Mesothelial cell of epicardium (in vitro differentiated cells): ENCODE measurements at places on chromosomes 6 and 20.

GRCh38 chr6:55974688-55975087, 99.3 kb upstream of the BMP5 start:
- H3K27ac ChIP-seq, result no peak overlapping the region
- no peak for DNase-seq
- H3K4me1 ChIP-seq, result peaks cover 23% of the 10 kb centered on the region
- no peaks in the 10 kb centered on the region for H3K36me3 ChIP-seq
- H3K4me3 ChIP-seq, result no peak overlapping the region
- no peaks in the 10 kb centered on the region for H3K27me3 ChIP-seq

DNA sequence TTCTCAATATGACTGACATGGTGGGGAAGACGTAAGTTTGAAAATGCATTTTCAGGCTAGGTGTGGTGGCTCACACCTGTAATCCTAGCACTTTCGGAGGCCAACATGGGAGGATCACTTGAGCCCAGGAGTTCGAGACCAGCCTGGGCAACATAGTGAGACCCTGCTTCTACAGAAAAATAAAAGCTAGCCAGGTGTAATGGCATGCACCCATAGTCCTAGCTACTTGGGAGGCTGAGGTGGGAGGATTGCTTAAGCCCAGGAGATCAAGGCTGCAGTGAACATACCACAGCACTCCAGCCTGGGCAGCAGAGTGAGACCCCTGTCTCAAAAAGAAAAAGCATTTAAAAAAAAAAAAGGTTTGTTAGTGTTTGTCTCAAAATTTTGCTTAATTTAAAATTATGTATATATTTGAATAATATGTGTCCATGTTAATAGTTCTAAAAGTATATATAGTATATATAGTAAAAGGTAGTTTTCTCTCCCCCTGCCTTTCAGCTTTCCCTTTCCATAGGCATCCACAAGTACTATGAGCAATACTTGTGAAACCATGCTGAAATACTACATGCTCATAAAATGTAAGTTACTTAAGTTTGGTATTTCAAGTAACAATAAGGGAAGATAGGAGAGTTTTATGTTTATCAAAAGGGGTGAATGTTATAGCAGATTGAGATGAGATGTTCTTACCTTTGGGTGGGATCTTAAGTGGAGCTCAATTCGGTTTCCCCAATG, 15.1 kb downstream of the PTPRA start:
- H3K4me1 ChIP-seq, result peaks cover 22% of the 10 kb centered on the region
- H3K27ac ChIP-seq, result peak overlapping the region; percentile 59
- no peaks in the 10 kb centered on the region for H3K27me3 ChIP-seq
- DNase-seq, result no peak
- H3K36me3 ChIP-seq, result peaks cover 3% of the 10 kb centered on the region

GRCh38 chr6:137740091-137740755, 126.8 kb upstream of the TNFAIP3 start:
- H3K4me1 ChIP-seq, result peaks cover 37% of the 10 kb centered on the region
- H3K4me3 ChIP-seq, result no peak overlapping the region
- DNase-seq, result no peak
- H3K27ac ChIP-seq, result no peak overlapping the region

DNA sequence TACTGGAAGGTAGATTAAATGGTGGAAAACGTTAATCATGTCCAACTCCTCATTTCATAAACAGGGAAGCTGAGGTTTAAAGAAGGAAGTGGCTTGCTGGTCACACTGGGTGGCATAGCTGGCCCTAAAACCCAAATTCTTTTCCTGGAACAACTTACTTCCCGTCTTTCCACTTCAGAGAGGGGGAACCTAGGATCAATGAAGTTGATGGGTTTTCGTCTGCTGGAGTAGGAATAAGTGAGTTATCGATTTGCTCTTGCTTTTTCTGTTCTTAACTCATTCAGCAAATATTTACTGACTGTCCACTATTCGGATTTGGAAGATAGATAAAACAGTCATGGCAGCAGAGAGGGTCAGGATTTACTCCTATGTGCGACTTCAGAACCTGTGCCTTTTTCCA, 1.2 kb upstream of the SYS1 start:
- DNase-seq, result no peak
- peaks cover 4% of the 10 kb centered on the region for H3K36me3 ChIP-seq
- H3K27ac ChIP-seq, result peak overlapping the region; percentile 39
- no peaks in the 10 kb centered on the region for H3K27me3 ChIP-seq

DNA sequence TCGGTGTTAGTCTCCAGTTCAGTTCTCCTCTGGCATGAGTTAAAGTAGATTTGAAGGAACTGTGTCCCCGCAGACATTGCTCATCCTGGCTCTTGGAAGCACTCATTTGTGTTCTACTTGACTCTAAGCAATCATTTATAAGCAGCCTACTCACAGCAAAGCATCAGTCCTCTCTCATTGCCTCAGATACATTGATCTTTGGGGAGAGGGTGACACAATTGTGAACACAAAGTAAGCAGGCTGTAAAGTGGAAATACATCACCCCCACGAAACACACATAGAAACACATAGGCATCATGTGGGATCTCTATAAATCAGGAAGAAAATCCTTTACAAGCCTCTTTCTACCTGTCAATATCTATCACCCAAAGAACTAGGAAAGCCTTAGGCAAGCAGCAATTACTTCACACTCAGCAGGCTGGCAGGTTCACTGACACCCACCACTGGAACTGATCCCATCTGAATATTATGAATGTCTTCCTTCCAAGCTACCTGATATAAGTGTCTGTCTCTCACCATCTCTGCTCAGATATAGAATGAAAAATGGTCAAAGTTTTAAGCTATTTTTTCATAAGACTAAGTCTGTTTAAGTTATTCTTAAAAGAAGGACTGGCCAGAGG, 675.8 kb downstream of the HACE1 start:
- no peak overlapping the region for H3K27ac ChIP-seq
- no peak overlapping the region for H3K4me3 ChIP-seq
- peaks cover 31% of the 10 kb centered on the region for H3K27me3 ChIP-seq
- no peak for DNase-seq
- H3K36me3 ChIP-seq, result no peaks in the 10 kb centered on the region

GRCh38 chr6:53627391-53628218, 38.0 kb downstream of the KLHL31 start:
- peaks cover 30% of the 10 kb centered on the region for H3K4me1 ChIP-seq
- peak overlapping the region; percentile 2 for H3K4me3 ChIP-seq
- H3K27ac ChIP-seq, result peak overlapping the region; percentile 55
- H3K36me3 ChIP-seq, result no peaks in the 10 kb centered on the region
- H3K27me3 ChIP-seq, result peaks cover 40% of the 10 kb centered on the region
- no peak for DNase-seq

DNA sequence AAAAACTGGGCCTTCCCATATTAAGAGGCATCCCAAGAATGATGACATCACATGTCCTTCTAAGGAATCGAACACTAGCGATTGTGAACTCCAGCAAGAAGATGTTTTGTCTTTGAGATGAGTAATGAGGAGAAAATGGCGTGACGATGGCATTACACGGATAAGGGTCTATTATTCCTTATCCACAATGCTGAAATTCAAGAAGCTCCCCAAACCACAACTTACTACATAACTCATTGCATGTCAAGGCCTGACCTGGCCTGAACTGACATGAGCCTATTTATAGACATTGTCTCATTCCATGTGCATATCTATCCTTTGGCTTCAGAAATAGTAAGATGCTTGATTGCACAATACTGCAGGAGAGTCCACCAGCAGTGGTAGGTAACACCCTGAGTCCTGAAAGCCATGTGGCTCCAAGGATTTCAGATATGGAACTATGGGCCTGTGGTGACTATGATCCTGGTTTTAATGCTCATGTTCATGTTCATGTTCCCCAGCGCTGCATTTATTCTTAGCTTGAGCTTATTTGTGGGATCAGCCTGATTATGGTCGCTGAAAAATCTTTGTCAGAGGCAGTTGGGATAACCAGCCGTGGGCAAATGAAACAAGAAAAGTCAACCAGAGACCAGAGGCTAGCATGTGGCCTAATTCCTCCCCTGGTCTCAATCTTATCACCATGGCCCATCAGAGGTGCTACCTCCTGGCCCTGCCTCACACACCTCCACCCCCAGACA, 183.2 kb upstream of the JARID2 start:
- no peaks in the 10 kb centered on the region for H3K27me3 ChIP-seq
- no peak overlapping the region for H3K27ac ChIP-seq
- no peak overlapping the region for H3K4me3 ChIP-seq
- no peaks in the 10 kb centered on the region for H3K36me3 ChIP-seq
- H3K4me1 ChIP-seq, result peaks cover 29% of the 10 kb centered on the region

DNA sequence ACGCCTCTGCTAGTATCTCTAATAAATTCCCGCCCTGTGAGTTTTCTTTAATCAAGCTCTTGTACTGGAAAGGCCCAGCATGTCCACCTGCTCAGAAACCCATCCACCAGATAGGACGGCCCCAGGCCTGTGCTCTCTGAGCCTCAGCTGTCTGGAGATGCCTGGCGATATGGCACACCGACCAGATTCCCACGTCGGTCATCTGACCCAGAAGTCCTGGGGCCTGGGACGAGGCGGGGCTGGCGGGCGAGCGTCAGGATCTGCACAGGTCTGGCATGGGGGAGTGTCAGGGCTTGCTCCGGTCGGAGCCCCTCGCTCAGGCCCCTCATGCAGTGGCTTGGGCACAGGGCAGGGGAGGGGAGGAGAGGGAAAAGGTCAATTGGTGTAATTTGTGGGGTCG, 10.2 kb downstream of the RNASET2 start:
- no peaks in the 10 kb centered on the region for H3K27me3 ChIP-seq
- no peak for DNase-seq
- H3K4me1 ChIP-seq, result peaks cover 2% of the 10 kb centered on the region
- H3K4me3 ChIP-seq, result no peak overlapping the region
- H3K36me3 ChIP-seq, result peaks cover 35% of the 10 kb centered on the region
- no peak overlapping the region for H3K27ac ChIP-seq

- peaks cover under 1% of the 10 kb centered on the region for H3K4me1 ChIP-seq
- H3K27ac ChIP-seq, result no peak overlapping the region
- peaks cover 11% of the 10 kb centered on the region for H3K36me3 ChIP-seq
- H3K4me3 ChIP-seq, result no peak overlapping the region
These were observed 133.4 kb downstream of the MYB start for GRCh38 chr6:135314543-135314942.

DNA sequence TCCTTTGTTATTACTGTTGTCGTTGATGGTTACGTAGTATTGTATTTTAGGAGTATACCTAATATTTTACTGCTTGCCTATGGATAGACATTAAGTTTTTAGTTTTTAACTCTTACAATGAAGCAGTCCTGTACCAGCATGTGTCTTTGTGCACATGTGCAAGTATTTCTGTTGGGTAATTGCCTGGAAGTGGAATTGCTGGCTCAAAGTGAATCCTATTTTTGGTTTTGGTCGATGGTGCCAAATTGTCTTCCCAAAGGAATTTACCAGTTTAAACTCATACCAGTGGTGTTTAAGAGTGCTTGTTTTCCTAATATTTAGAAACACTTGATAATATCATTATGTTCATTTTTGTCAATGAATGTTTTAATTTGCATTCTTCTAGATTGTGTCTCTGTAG, 75.5 kb downstream of the ANKS1A start:
- H3K36me3 ChIP-seq, result no peaks in the 10 kb centered on the region
- no peak overlapping the region for H3K4me3 ChIP-seq
- H3K27ac ChIP-seq, result no peak overlapping the region
- DNase-seq, result no peak

- no peaks in the 10 kb centered on the region for H3K36me3 ChIP-seq
- no peak for DNase-seq
- H3K4me3 ChIP-seq, result peak overlapping the region; percentile 74
- no peak overlapping the region for H3K27ac ChIP-seq
These were observed 838 bp downstream of the STMN3 start for GRCh38 chr20:63652192-63652980.

DNA sequence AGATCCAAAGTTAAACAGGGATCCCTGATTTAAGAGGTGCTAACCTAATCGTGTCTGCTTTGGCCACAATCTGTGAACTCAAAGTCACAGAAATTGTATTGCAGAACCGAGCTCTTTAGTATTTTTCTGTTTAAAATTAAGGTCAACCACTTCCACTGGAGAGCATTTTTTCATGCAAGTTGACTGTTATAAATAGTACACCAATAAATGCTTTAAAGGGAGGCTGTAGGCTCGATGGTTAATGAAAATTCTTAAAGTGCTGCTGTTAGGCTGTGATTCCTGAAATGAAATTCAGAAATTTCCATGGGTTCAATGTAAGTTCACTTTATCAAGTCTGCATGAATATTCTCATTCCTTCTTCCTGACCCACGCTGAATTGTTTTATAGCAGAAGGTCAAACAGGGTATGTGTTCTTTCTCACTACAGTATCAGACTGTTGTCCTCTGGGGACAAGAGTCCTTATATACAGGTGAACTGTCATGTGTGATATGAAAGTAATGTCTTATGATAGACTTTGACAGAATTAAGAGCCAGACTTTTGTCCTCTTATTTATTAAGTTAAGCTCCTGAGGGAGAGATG, 92.5 kb upstream of the HDGFL1 start:
- DNase-seq, result no peak
- peak overlapping the region; percentile 74 for H3K27ac ChIP-seq
- H3K27me3 ChIP-seq, result no peaks in the 10 kb centered on the region
- peaks cover 19% of the 10 kb centered on the region for H3K4me1 ChIP-seq

- no peak overlapping the region for H3K27ac ChIP-seq
- no peaks in the 10 kb centered on the region for H3K4me1 ChIP-seq
- H3K4me3 ChIP-seq, result no peak overlapping the region
- H3K36me3 ChIP-seq, result peaks cover 20% of the 10 kb centered on the region
These were observed 116.8 kb downstream of the ARHGAP18 start for GRCh38 chr6:129593233-129593564.

DNA sequence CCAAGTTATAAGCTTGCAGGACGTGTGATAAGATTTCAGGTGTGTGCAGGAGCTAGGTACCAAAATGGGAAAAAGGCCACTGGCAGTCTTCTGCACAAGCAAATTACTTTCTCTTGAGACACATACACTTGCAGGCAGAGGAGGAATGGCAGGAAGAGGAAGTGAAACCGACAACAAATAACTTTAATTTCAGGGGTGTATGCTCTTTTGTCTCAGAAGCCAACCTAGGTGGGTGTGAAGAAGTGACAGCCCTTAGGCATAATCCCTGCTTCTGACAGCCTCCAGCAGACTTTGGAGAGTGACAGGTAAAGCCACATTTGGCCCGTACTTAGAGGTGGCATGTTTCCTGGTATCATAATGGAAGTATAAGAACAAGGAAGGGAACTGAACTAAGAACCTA, 118.8 kb upstream of the TRAF3IP2 start:
- peaks cover 7% of the 10 kb centered on the region for H3K4me1 ChIP-seq
- no peak overlapping the region for H3K4me3 ChIP-seq
- no peak for DNase-seq
- no peaks in the 10 kb centered on the region for H3K27me3 ChIP-seq

DNA sequence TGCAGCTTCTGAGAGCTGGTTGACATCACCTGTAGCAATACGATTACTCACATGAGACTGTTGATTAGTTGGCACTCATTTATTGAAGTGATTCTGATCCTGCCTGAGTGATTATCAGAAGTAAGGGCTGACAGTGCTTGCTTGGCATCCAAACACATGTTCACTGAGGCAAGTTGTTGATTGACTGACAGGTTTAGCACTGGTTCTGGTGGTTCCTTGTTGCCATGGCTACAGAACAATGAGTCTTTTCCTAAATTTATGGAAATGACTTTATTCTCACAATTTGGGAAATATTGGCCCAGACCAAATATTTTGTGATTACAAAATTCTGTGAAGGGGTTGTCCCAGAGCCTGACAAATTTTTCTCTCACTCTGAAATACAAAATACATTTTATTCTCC, 146.0 kb upstream of the RAB32 start:
- no peaks in the 10 kb centered on the region for H3K4me1 ChIP-seq
- no peak overlapping the region for H3K4me3 ChIP-seq
- DNase-seq, result no peak
- H3K27ac ChIP-seq, result no peak overlapping the region
- H3K36me3 ChIP-seq, result no peaks in the 10 kb centered on the region
